ENCODE measurements at places on chromosomes 5 and 9. TPM values are rescaled to one million over a fixed set of nuclear protein-coding genes. Genes with fewer than 3 reads are reported as not detected.

DNA sequence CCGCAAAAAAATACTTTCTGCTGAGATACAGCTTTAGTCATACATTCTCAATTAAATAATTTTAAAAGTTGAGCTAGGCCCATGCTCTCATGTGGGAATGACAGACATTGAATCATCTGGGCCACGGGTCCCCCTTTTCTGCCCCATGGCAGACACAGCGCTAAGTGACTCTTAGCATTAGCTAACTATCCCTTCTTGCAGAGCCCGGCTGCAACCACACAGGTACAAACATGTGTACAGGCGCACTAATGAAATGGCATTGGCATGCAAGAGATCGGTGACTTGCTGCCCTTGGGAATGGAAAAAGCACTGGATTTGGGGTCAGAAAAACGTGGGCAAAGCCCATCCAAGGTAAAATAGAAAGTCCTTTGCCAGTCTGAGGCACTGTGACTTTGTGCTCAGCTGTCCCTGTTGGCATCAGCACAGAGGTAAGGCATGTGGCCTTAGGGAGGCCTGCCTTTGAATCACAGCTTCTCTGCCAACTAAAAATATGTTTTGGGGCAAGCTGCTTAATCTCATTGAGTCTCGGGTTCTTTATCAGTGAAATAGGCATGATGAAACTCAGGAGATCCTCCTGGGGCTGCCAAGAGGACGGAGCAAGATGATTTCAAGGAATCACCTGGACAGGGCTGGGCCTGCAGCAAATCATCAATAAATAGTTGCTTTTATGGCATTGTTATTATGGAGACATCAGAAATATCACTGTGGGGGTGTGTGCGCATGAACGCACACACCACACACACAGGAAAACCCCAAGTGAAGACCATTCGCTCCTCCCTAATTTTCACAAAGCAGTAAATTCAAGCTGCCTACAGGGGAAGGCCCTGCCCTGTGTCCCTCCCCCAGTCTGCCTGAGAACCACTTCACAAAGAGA is 54.2 kb downstream of the WHRN start:
- no peak for DNase-seq
- no peak overlapping the region for H3K4me3 ChIP-seq
- H3K36me3 ChIP-seq: no peaks in the 10 kb centered on the region
- H3K27ac ChIP-seq: no peak overlapping the region

DNA sequence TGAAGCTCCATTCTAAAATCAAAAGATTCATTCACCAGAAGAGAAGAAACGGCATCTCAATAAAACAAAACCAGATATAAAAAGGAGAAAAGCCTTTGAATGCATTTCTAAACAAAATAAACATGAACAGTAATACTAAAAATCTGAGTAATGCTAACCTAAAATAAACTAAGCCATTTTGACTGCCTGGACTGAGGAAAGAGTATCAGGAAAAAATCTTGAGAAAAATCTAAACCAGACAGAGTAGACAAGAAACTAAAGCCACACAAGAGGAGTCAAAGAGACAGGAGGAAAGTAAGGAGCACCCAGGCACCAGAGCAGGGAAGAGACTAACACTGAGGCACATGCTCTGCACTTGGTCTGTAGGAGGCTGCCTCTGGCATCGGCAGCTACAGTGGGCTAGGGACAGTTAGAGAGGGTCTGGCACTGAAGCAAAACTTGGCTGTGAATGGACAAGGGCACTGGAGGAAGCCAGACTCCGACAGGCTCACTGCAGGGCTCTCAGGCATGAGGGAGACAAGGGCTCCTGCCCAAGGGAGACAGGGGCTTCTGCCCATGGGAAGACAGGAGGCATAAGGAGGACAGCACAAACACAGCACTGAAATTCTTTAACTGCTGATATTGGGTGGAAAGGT is 50.2 kb downstream of the DROSHA start:
- no peak for DNase-seq
- H3K27me3 ChIP-seq: no peaks in the 10 kb centered on the region
- peaks cover 4% of the 10 kb centered on the region for H3K36me3 ChIP-seq
- H3K4me1 ChIP-seq: no peaks in the 10 kb centered on the region
- H3K4me3 ChIP-seq: no peak overlapping the region

GRCh38 chr9:90851444-90851843 is 49.8 kb downstream of the SYK start:
- DNase-seq: peak; percentile 19
- H3K27ac ChIP-seq: no peak overlapping the region
- no peaks in the 10 kb centered on the region for H3K4me1 ChIP-seq
- peaks cover 2% of the 10 kb centered on the region for H3K36me3 ChIP-seq
- no peaks in the 10 kb centered on the region for H3K27me3 ChIP-seq
- no peak overlapping the region for H3K4me3 ChIP-seq

GRCh38 chr9:129176701-129177442 is 1.2 kb downstream of the IER5L start:
- DNase-seq: no peak
- H3K4me3 ChIP-seq: peak overlapping the region; percentile 78
- no peaks in the 10 kb centered on the region for H3K27me3 ChIP-seq

- H3K27ac ChIP-seq: no peak overlapping the region
- H3K4me3 ChIP-seq: no peak overlapping the region
- no peaks in the 10 kb centered on the region for H3K36me3 ChIP-seq
Observed at GRCh38 chr9:130191749-130192120, 19.5 kb downstream of the NCS1 start.

DNA sequence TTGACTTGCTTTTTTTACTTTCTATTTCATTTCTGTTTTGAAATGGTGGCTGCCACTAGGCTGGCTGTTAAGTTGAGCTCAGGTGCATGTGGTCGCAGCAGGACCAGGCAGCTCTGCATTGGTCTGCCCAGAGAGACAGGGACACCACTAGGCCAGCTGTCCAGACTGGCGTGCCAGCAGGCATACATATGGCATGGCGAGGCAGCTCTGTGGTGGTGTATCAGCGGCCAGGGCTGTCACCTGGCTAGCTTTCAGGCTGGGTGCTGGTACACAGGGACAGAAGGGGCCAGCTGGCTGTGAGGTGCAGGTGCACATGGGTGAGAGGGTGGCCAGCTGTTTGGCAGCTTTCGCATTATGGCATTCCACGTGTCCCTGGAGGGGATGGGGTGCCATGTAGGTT is 654.0 kb upstream of the ACO1 start:
- no peak for DNase-seq
- no peak overlapping the region for H3K27ac ChIP-seq
- no peaks in the 10 kb centered on the region for H3K36me3 ChIP-seq
- no peaks in the 10 kb centered on the region for H3K27me3 ChIP-seq
- H3K4me1 ChIP-seq: no peaks in the 10 kb centered on the region
- H3K4me3 ChIP-seq: no peak overlapping the region

- peak; percentile 49 for DNase-seq
- no peak within 1 kb of the TSS for H3K27ac ChIP-seq
- peak within 1 kb of the TSS; percentile 65 for H3K4me3 ChIP-seq
- no peaks in the 10 kb centered on the region for H3K36me3 ChIP-seq
- H3K27me3 ChIP-seq: no peaks in the 10 kb centered on the region
- H3K4me1 ChIP-seq: peaks cover 6% of the 10 kb centered on the region
Observed at GRCh38 chr5:170861917-170862766, at the start of gene RANBP17. RANBP17 (plus strand) TSS chr5:170862018.

GRCh38 chr9:4050916-4051315 is 249.0 kb downstream of the GLIS3 start:
- no peaks in the 10 kb centered on the region for H3K4me1 ChIP-seq
- no peaks in the 10 kb centered on the region for H3K27me3 ChIP-seq
- H3K4me3 ChIP-seq: no peak overlapping the region
- H3K27ac ChIP-seq: no peak overlapping the region
- H3K36me3 ChIP-seq: no peaks in the 10 kb centered on the region

DNA sequence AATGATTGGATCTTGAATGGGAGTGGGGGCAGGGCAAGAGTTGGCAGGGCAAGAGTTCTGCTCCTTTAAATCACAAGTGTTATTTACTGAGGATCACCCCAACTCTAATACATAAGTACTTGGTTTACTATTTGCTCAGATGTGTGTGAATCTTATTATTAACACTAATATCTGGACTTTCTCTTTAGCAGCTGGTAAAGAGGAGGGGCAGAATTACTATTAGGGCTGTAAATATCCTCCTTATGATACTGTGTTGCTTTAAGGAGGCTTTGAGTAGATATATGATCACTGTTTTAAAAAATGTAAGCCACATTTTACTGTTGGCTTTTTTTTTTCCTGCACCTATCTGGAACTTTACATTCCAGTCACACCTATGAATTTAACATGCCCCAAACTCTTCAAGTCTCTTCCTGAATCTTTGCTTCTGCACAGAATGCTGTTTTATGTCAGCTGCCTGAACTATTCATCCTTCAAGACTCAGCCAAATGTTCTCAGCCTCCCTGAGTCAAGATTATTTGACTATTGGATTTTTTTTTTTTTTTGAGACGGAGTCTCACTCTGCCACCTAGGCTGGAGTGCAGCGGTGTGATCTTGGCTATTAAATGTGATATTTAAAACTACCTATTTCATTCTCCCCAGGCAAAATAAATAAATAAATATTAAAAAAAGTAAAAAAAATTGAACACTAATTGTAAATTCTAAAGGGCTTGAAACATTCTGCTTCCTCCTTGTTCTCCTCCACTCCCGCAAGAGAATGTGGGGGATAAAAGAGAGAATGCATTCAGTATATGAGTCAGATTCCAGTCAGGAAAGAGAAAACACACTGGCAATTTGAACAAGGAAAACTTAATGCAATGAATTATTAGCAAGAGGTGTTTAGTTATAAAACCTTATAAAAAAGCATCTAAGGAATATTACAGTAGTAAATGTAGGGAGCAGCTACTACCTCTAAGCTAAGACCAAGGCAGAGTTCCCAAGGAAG is 99.3 kb downstream of the FOCAD start:
- H3K4me3 ChIP-seq: no peak overlapping the region
- H3K4me1 ChIP-seq: no peaks in the 10 kb centered on the region
- H3K27me3 ChIP-seq: no peaks in the 10 kb centered on the region
- H3K27ac ChIP-seq: no peak overlapping the region
- no peak for DNase-seq

DNA sequence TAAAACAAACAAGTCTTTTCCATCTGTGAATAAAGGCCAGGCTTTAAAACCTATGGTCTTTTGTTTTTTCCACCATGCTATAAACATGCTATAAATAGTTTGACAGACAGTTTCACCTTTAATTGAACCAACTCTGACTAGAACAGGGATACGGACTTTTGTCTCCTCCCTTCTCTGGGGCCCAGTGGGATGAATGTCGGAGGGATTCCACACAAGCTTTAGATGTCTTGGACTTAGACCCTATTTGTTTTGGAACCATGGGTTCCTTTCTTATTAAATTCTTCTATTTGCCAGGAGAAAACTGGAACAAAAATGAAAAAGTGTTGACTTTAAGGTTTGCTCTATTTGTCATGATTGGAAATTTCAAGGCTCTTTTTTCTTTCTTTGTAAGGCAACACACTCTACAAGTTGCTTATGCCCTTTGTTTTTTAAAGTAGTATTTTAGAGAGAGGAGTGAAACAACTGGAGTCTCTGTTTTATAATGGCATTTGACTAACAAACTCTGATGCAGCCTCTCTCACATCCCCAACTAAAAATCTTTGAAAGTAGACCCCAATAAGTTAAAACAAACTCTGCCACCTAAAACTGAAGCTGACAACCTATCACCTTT is 145.3 kb downstream of the MLLT3 start:
- no peak overlapping the region for H3K4me3 ChIP-seq
- no peaks in the 10 kb centered on the region for H3K4me1 ChIP-seq
- DNase-seq: no peak
- H3K27ac ChIP-seq: no peak overlapping the region
- no peaks in the 10 kb centered on the region for H3K27me3 ChIP-seq
- H3K36me3 ChIP-seq: no peaks in the 10 kb centered on the region

DNA sequence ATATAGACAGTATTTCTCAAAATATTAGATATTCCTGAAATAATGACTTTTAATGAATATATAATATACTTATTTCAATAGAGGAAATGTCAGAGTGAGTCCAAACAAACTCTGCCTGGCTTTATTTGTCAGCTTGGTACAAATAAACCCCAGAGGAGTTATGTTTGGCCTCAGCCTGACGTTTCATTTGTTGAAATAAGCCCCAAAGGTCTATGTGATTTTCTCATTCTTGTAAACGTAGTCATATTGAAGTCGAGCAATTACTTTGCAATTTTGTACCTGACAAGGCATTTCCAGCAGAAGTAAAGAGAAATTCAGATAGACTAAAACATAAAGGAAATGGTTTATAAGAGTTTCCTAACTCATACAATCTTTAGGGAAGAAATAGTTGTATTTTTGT is 57.9 kb downstream of the MCCC2 start:
- no peaks in the 10 kb centered on the region for H3K27me3 ChIP-seq
- H3K4me3 ChIP-seq: no peak overlapping the region
- no peak for DNase-seq
- H3K36me3 ChIP-seq: peaks cover 14% of the 10 kb centered on the region
- no peaks in the 10 kb centered on the region for H3K4me1 ChIP-seq

DNA sequence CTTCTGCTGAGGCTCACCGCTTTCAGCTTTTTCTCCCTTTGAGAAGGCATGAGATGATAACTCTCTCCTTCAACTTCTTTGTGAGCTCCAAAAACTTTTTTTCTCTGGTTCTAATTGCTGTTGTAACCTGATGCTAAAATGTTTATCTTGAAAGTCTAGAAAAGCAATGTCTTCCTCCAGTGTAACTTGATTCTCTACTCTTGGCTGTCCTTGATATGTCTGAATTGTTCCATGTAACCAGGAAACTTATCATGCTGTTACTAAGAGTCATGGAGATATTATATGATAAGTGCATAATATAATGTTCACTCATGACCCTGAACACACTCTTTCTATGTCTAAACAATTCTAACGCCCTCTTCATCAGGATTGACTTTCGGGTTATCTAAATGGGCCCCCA is 128.0 kb upstream of the ABCA1 start:
- no peak overlapping the region for H3K4me3 ChIP-seq
- DNase-seq: no peak
- H3K27me3 ChIP-seq: no peaks in the 10 kb centered on the region
- no peak overlapping the region for H3K27ac ChIP-seq

Gene SNX18
- 32.5 TPM for total RNA-seq

Gene NINJ1
- 31.2 TPM for total RNA-seq

Gene GPBP1
- 30.8 TPM for total RNA-seq

Gene GCNT4
- total RNA-seq: 0.51 TPM

Gene COL23A1
- total RNA-seq: 1.4 TPM

Gene WNT8A
- not detected for total RNA-seq

Gene EFNA5
- total RNA-seq: 0.93 TPM

Gene PAPPA
- total RNA-seq: 0.33 TPM

Gene ZNF454
- total RNA-seq: 0.33 TPM

Gene ELAVL2
- 0.19 TPM for total RNA-seq

Gene CCDC192
- total RNA-seq: not detected

All from liver (tissue), 10 donors.